ENCODE measurements at places on chromosomes 1 and 21.

- DNase-seq = no peak
Measured at GRCh38 chr21:31283025-31283424, 61.0 kb downstream of the TIAM1 start.

DNA sequence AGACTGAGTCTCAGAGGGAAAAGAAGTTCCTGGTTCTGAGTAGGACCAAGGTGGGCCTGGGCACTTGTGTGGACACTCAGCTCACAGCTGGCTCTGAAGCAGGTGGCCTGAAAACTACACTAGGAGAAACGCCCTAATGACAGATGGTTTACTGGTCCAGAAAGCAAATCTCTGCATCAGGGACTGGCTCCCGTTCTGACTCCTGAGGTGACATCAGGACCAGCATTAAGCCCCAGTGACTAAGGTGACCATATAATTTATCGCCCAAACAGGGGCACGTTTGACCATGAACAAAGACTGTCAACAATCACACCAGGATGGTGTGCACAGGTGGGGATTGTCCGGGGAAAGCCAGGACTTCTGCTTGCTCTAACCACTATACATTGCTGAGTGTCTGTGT is 12.2 kb upstream of the CD34 start:
- DNase-seq = no peak

GRCh38 chr1:222994511-222995235 is 148.4 kb downstream of the TLR5 start:
- no peak for DNase-seq

DNA sequence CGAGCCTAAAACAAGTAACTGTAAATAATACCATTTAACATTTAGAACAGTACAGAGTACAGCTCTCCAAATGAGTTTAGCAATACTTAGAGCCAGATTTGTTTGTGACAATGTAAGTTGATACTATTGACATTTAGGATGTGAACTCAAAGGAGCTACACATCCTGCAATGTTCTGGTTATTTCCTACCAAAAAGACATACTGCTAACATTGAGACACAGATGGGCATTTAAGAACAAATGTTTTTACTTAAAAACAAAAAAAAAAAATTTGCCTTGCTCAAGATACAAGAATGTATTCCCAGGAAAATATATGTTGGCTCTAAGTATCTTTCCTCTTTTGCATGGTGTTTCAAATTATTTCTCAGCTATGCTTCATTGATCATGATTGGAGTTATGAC is 1464.8 kb upstream of the PRMT6 start:
- DNase-seq = no peak

DNA sequence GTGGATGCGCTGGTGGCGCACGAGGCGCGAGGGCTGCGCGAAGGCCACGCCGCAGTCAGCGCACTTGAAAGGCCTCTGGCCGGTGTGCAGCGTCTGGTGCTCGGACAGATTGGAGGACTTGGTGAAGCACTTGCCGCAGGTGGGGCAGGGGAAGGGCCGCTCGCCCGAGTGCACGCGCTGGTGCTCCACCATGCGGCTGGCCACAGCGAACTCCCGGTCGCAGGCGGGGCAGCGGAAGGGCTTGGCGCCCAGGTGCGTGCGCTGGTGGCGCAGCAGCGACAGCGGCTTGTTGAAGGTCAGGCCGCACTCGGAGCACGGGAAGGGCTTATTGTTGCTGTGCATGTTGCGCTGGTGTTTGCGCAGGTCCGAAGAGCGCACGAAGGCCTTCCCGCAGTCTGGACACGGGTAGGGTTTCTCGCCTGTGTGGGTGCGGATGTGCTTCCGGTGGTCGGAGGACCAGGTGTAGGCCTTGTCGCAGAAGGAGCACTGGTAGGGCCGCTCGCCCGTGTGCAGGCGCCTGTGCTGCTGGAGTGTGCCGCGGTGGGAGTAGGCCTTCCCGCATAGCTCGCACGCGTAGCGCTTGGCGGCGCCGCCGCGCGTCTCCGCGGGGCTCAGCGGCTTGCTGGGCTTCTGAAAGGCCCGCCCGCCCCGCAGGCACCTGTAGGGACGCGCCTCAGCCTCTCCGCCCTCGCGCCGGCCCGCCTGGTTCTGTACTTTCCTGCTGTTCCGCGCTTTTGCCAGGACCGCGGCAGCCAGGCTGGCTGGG is 4.7 kb downstream of the ZNF648 start:
- DNase-seq = no peak

GRCh38 chr1:231734417-231734816 is 107.8 kb downstream of the DISC1 start:
- DNase-seq = no peak

GRCh38 chr1:109298666-109299557 is 7.9 kb downstream of the MYBPHL start:
- DNase-seq = no peak

DNA sequence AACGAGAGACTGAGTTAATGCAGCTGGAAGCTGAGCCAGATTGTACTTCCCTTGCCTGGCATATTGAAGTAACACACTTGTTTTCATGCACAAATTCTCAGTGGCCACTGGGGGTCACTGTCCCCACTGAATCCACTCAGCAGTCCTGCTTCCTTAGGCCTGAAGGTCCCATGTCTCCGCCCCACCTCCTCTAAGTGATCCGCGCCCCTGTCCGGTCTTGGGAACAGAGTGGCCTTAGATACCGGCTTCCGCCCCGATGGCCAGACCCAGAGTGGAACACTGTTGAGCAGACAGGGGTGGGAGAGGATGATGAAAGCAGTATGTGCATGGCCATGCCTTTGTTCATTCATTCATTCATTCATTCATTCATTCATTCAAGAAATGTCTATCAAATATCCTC is 34.8 kb downstream of the CHAF1B start:
- no peak for DNase-seq

- DNase-seq = no peak
Measured at GRCh38 chr1:27966402-27967105, 6.8 kb downstream of the XKR8 start.

GRCh38 chr1:40948741-40949443 is 30.6 kb upstream of the CTPS1 start:
- DNase-seq = peak; percentile 12

GRCh38 chr1:10765734-10766478 is 30.5 kb downstream of the CASZ1 start:
- DNase-seq = no peak

DNA sequence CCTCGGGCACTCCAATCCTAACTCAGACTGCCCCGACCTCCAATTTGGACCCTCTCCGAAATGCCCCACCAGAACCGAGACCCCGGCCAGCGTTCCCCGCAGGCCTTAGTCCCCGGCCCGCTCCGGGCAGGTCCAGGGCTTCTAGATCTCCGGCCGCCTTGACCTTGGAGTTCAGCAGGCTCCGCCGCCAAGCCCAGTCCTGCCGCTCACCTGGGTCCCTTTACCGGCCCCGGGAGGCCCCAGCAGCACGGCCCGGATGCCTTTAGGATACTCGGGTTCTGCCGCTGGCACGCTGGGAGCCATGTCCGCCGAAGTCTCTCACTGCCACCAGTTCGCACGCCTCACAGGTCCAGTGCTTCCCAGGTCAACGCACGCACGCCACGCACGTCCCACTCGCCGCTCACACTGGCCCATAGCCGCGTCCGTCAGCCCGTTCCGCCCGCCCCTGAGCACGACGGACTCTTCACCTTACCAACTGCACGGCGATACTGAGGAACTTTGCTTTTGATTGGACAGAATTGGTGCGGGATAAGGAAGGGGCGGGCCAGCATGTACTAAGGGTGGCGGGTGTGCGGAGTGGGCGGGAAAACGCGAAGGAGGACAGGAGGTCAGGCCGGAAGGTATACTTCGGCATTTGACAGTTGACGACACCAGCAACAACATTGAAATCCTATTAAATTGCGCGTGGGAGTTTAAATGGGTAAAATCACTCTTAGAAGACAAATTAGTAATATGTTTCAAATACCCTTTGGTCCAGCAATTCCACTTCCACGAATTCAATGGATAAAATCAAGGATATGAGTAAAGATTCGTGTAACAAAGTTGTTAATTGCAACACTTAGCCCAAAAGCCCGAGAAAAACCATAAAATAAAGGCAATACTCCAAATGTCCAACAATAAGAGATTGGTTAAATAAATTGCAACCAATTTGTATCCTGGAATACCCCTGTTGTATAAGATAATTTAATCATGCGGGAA is at the start of gene AK2:
AK2 (minus strand) TSS at position 358 of the 978 bp plus-strand sequence; CDS start at position 303, 55 bp downstream.
- peak; percentile 74 for DNase-seq

- no peak for DNase-seq
Measured at GRCh38 chr1:14782741-14783591, 184.5 kb downstream of the KAZN start.

DNA sequence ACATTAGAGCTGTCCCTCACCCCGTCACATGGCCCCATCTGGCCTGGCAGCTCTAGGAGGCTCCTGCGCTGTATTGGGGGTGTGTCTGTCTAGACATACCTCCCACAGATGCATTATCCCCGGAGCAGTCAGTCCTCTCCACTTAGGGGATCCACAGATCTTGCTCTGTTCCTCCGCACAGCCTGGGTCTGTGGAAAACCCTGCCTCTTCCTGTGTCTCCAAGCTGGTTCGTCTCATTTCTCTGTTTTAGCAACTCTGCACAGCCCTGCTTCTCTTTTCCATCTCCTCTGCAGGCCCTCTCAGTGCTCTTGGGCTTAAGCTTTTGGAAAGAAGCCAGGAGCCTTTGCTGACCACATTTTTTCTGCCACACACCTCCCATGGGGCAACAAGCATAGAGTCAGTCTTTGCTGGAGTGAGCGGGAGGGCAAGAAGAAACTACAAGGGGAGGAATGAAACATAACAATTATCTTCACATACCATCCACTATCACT is 241.5 kb downstream of the FOXD2 start:
- no peak for DNase-seq

DNA sequence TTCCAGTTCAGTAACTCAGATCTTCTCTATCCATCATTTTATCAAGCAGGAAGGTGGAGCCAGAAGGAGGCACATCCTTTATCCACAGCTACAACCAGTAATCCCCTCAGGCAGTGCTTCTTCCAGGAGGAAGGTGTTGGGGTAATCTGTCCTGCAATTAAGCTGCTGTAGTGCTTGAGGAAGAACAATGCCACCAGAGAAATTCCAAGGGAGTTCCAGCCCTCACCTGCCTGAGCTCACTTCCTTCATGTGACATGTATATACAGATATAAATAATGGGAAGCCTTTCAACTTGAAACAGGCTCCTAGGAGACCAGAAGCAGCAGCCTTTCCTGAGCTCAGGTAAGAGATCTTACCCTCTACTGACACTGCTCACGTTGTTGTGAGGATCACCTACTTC is 2.2 kb upstream of the IL20 start:
- no peak for DNase-seq

GRCh38 chr1:188551176-188551575 is 1722.4 kb downstream of the PLA2G4A start:
- DNase-seq = no peak

GRCh38 chr1:171715813-171716251 is 26.0 kb downstream of the VAMP4 start:
- DNase-seq = no peak

GRCh38 chr1:15304708-15305467 is 57.9 kb downstream of the FHAD1 start:
- DNase-seq = peak; percentile 23

- no peak for DNase-seq
Measured at GRCh38 chr21:36703626-36704280, 4.8 kb downstream of the SIM2 start.

DNA sequence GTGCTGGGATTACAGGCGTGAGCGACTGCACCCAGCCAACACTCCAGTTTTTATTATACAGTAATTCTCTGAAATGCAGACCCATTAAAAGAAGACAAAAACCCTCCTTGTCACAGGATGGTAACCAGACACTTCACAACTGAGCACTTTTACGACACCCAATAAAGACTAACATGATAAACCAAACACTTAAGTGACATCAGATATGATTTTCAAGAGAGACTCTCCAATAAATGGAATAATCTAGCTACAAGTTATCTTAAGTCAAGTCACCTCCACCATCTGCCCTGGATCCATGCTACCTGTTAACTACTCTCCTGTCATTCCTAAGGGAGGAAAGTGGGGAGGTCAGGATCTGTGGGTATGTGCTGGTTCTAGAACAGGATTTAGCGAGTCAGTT is 5.6 kb downstream of the GNG12 start:
- DNase-seq = no peak

DNA sequence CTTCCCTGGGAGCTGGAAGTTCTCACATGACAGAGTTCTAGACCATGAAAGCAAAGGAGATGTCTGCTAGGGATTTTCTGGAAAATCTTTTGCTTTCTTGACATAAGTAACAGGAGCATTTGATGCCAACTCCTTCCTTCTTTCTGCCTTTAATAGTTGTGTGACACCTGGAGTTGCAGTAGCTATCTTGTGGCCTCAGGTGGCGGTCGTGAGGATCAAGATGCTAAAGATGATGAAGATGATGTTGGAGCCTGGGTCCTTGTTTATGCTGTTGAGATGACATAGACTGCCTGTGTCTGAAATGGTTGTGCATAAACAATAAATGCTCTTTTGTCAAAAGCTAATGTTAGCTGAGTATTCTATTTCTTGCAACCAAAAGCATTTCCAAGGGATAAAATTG is 32.7 kb upstream of the KIRREL1 start:
- DNase-seq = no peak

DNA sequence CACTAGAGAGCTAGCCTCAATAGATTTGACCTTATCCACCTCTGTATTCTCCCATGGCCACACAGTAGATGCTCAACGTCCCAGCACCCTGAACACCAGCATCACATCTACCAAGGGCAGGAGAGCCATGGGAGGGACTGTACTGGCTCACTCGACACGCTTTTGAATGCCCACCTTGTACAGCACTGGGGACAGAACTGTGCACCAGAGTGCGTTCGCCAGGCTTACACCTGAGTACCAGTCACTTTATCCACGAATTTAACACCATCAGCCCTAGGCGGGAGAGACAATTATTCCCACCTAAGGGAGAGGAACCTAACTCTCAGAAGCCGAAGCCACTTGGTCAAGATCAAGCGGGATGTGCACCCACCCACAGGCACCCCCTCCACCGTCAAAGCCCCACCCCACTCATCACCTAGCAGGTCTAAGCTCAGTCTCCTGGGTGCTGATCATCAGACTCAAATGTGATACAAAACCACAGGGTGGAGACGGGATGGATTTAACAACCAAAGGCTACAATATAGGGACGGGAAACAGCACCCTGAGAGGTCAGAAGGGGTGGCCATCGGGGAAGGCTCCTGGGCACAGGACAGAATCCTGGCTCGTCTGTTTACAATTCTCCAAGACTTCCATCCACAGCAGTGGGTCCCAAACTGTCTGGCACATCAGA is 110.5 kb downstream of the GLIS1 start:
- DNase-seq = no peak

- DNase-seq = no peak
Measured at GRCh38 chr1:51418384-51418959, 88.1 kb upstream of the TTC39A start.

GRCh38 chr1:230085178-230085515 is 18.1 kb downstream of the GALNT2 start:
- no peak for DNase-seq

GRCh38 chr1:225097175-225097574 is 167.7 kb downstream of the DNAH14 start:
- DNase-seq = no peak

DNA sequence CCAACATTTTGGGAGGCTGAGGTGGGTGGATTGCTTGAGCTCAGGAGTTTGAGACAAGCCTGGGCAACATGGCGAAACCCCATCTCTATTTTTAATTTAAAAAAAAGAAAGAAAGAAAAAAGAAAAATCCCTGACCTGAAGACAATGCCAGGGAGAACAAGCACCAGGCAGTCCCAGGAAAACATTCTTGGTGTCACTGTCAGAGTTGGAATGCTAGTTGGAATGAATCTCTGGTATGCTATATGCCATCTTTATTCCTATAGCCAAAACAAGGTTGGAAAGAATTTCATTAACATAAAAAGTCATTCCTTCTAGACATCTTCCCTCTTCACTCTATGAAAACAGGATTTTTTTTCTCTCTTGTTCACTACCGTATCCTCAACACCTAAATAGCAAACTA is 2.8 kb downstream of the DNAJC8 start:
- DNase-seq = no peak

GRCh38 chr1:212229654-212230053 is 55.6 kb upstream of the PPP2R5A start:
- no peak for DNase-seq

All from stimulated activated CD4-positive, alpha-beta T cell treated with anti-CD3 and anti-CD28 coated beads, Interleukin-1b, Interleukin-23, amount 100 ng/mL, for 1 hour (primary cell).